HCT116 (cell line): ENCODE measurements at places on chromosomes 5 and 9. TPM values are rescaled to one million over a fixed set of nuclear protein-coding genes. Genes with fewer than 3 reads are reported as not detected.

DNA sequence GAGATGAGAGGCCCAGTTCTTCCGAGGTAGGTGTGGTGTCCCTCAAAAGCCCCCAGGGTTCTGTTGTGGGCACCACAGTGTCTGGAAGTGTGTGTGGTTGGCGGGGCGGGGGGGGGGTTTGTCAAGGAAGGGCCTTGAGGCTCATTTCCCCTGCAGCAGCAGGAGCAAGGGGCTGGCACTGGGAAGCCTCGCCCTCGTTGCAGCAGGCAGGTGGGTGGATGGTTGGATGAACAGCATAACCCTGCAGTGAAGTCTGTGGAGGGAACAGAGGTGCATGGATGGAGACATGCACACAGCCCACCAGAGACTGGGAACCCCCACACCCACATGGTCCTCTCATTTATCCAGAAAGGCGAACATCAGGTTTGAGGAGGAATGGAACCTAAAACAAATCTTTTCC, 2.0 kb upstream of the SPATA31E1 start:
- no peaks in the 10 kb centered on the region for H3K27me3 ChIP-seq
- H3K4me3 ChIP-seq, result no peak overlapping the region
- peaks cover 7% of the 10 kb centered on the region for H3K4me1 ChIP-seq
- no peaks in the 10 kb centered on the region for H3K36me3 ChIP-seq

Gene RECK
- 3.8 TPM for total RNA-seq

DNA sequence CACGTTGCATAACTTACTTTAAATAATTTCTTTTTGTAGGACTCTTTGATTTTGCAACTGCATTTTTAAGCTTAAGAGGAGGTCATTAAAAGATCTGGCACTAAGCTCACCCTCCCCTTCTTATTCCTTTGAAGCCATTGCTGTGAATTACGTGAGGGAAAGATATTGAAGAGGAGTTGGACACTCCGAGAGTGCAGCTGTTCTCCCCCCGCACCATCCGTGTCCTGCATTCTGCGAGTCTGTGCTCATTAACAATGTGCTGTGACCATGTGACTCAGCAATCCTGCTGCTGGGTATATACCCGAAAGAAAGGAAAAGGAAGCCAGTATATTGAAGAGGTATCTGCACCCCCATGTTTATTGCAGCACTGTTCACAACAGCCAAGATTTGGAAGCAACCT, 40.0 kb downstream of the NXNL2 start:
- H3K4me1 ChIP-seq, result peaks cover 9% of the 10 kb centered on the region
- H3K27ac ChIP-seq, result no peak overlapping the region
- H3K36me3 ChIP-seq, result no peaks in the 10 kb centered on the region

- H3K27me3 ChIP-seq, result no peaks in the 10 kb centered on the region
- H3K36me3 ChIP-seq, result no peaks in the 10 kb centered on the region
- H3K4me3 ChIP-seq, result no peak overlapping the region
- no peak overlapping the region for H3K27ac ChIP-seq
- no peaks in the 10 kb centered on the region for H3K4me1 ChIP-seq
Measured at GRCh38 chr9:97857606-97858392, 4.8 kb downstream of the FOXE1 start.

- H3K4me1 ChIP-seq, result peaks cover 6% of the 10 kb centered on the region
- no peak for DNase-seq
- H3K27ac ChIP-seq, result no peak overlapping the region
- H3K27me3 ChIP-seq, result no peaks in the 10 kb centered on the region
- no peaks in the 10 kb centered on the region for H3K36me3 ChIP-seq
Measured at GRCh38 chr9:105187781-105188180, 56.7 kb upstream of the SLC44A1 start.

GRCh38 chr9:128011071-128011817, 30.5 kb upstream of the EEIG1 start:
- H3K4me3 ChIP-seq, result no peak overlapping the region
- no peak overlapping the region for H3K27ac ChIP-seq
- DNase-seq, result no peak
- peaks cover 16% of the 10 kb centered on the region for H3K4me1 ChIP-seq
- no peaks in the 10 kb centered on the region for H3K27me3 ChIP-seq

GRCh38 chr5:157241483-157241882, 24.4 kb upstream of the CYFIP2 start:
- DNase-seq, result no peak
- peaks cover 2% of the 10 kb centered on the region; the same call in 1 of the 2 replicates for H3K4me1 ChIP-seq
- no peak overlapping the region for H3K27ac ChIP-seq
- no peaks in the 10 kb centered on the region for H3K36me3 ChIP-seq
- H3K27me3 ChIP-seq, result no peaks in the 10 kb centered on the region

Gene SEC24A
- 16.8 TPM for total RNA-seq

GRCh38 chr9:105046907-105047741, 119.2 kb upstream of the ABCA1 start:
- DNase-seq, result no peak
- no peak overlapping the region for H3K27ac ChIP-seq
- no peak overlapping the region for H3K4me3 ChIP-seq
- no peaks in the 10 kb centered on the region for H3K4me1 ChIP-seq

GRCh38 chr9:21715408-21715807, 87.0 kb upstream of the MTAP start:
- no peak for DNase-seq
- peaks cover 34% of the 10 kb centered on the region for H3K4me1 ChIP-seq
- H3K4me3 ChIP-seq, result no peak overlapping the region
- no peaks in the 10 kb centered on the region for H3K27me3 ChIP-seq
- no peak overlapping the region for H3K27ac ChIP-seq

Gene PAEP
- not detected for total RNA-seq

Gene SCGB3A2
- not detected for total RNA-seq

DNA sequence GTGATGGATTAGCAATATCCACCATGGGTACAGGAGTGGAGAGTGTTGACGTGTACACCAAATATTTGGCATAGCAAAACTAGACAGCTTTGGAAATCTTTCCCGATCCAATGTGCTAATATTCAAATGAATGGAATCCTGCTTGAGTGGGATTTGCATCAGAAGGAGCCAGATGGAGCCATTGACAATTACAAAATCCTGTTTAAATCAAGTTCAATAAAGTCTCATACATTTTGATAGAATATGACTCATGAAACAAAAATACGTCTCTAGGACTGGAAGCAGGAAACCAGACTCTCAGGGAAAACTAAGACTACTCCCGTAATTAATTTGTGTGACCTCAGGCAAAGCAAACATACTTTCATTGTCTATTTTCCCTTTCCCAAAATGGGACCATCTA, 13.0 kb downstream of the TNC start:
- no peaks in the 10 kb centered on the region for H3K4me1 ChIP-seq
- no peak for DNase-seq
- no peak overlapping the region for H3K27ac ChIP-seq
- H3K4me3 ChIP-seq, result no peak overlapping the region
- H3K36me3 ChIP-seq, result no peaks in the 10 kb centered on the region

- H3K36me3 ChIP-seq, result no peaks in the 10 kb centered on the region
- peaks cover 14% of the 10 kb centered on the region; the same call in 1 of the 2 replicates for H3K4me1 ChIP-seq
- peaks cover 1% of the 10 kb centered on the region; the same call in 1 of the 2 replicates for H3K27me3 ChIP-seq
- H3K27ac ChIP-seq, result no peak overlapping the region
- H3K4me3 ChIP-seq, result no peak overlapping the region
- DNase-seq, result no peak
Measured at GRCh38 chr9:69376651-69377050, 51.6 kb downstream of the ENTREP1 start.

Gene ADGRD2
- total RNA-seq, result not detected

Gene ABLIM3
- 14.3 TPM for total RNA-seq

- no peaks in the 10 kb centered on the region for H3K27me3 ChIP-seq
- no peaks in the 10 kb centered on the region for H3K4me1 ChIP-seq
- no peak for DNase-seq
- H3K36me3 ChIP-seq, result peaks cover 6% of the 10 kb centered on the region
- no peak overlapping the region for H3K4me3 ChIP-seq
- H3K27ac ChIP-seq, result no peak overlapping the region
Measured at GRCh38 chr5:95530416-95530815, 24.4 kb downstream of the SKIC3 start.

- H3K27me3 ChIP-seq, result no peaks in the 10 kb centered on the region
- no peak for DNase-seq
- H3K4me3 ChIP-seq, result no peak overlapping the region
- H3K4me1 ChIP-seq, result no peaks in the 10 kb centered on the region
Measured at GRCh38 chr5:151110992-151111391, 30.2 kb upstream of the TNIP1 start.

- DNase-seq, result no peak
- no peaks in the 10 kb centered on the region for H3K36me3 ChIP-seq
- no peak overlapping the region for H3K4me3 ChIP-seq
- H3K4me1 ChIP-seq, result peaks cover 20% of the 10 kb centered on the region
- H3K27me3 ChIP-seq, result no peaks in the 10 kb centered on the region
Measured at GRCh38 chr9:124251605-124252378, 6.0 kb upstream of the NEK6 start.

DNA sequence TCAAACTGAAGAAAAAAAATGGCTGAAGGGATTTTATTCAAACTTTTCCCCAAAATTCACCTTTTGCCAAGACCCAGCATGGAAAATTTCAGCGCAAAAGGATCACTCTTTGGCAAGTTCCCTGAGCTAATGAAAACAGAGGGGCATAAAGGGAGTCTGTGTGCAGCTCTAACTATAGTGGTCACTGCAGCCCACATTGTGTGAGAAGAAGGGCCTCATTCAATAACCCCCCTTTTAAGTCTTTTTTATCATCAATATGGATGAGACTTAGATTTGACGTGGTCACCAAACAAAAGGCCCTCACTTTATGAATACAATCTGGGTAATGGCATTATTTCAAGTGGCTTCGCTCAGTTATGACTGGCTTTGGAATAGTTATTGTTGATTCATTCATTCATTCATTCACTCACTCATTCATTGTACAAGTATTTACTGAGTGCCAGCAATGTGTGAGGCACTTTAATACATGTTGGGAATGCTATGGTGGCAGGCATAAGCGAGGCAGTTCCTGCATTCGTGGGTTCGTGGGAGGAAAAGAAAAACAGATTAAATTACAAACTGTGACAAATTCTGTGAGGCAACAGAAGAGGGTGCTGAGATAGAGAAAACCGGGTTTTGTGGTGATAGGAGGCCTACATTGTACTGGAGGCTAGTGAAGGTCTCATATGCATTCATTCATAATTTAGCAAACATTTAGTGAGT, 145.7 kb upstream of the KLF4 start:
- H3K36me3 ChIP-seq, result no peaks in the 10 kb centered on the region
- H3K27me3 ChIP-seq, result no peaks in the 10 kb centered on the region
- no peaks in the 10 kb centered on the region; the same call in 1 of the 2 replicates for H3K4me1 ChIP-seq
- no peak overlapping the region for H3K4me3 ChIP-seq

Gene MTREX
- total RNA-seq, result 101 TPM

DNA sequence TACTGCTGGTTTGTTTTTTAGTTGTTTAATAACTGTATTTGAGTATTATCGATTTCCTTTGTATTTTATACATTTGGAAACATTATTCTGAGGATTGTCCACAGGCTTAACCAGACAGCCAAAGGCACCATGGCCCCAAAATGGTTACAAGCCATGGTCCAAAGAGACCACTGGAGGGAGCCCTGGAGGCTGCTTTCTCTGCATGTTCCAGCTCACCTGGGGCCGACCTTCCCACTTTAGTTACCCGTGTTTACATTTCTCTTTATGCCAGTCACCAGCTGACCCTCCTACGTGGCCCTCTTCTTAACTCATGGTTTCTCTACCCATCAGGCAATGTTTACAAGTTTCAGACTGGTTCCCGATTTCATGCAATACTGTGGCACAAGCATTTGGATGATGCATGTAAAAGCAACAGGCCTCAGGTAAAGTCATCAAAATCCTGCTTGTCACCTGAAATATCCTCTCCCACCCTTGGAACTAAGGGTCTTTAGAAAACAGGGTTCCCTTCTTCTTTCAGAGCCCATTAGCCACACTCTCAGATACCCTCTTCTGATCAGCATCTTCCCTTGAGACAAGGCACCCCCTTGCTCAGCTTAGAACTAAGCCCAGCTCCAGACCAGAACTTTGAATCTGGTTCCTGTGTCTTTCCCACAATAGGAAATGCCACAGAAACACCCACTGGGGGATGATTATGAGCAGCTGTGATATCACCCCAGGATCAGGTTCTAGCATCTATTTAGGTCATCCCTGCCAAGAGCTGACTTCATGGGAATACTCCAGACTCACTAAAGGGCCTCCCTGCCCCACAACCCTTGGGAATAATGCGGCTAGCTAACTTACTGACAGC, 49.9 kb upstream of the GARNL3 start:
- H3K36me3 ChIP-seq, result no peaks in the 10 kb centered on the region
- H3K4me3 ChIP-seq, result no peak overlapping the region
- no peaks in the 10 kb centered on the region for H3K4me1 ChIP-seq

Gene SOHLH1
- not detected for total RNA-seq
